ENCODE measurements at places on chromosomes 16 and 17.

- peak overlapping the region; percentile 78 for H3K4me3 ChIP-seq
- peaks cover 22% of the 10 kb centered on the region for H3K4me1 ChIP-seq
- peak overlapping the region; percentile 84 for H3K27ac ChIP-seq
Observed at GRCh38 chr17:16215965-16216316, 607 bp upstream of the NCOR1 start.

DNA sequence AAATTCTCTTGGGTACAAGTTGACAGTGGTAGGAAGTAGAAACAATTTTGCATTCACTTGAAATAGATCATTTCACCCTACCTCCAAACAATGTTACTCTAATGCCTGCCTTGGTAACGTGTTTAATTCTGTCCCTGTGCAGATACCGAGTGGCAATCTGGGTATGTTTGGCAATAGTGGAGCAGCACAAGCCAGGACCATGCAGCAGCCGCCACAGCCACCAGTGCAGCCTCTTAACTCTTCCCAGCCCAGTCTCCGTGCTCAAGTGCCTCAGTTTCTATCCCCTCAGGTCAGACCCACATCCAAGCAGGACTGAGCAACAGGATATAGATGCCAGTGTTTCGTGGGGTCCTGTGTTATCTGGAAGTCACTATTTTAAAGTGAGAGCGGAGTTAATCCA lies 49.3 kb downstream of the TMC6 start:
- no peak overlapping the region for H3K27ac ChIP-seq
- no peak overlapping the region for H3K4me3 ChIP-seq
- H3K36me3 ChIP-seq, result peaks cover 9% of the 10 kb centered on the region
- H3K4me1 ChIP-seq, result no peaks in the 10 kb centered on the region
- no peaks in the 10 kb centered on the region for H3K27me3 ChIP-seq

DNA sequence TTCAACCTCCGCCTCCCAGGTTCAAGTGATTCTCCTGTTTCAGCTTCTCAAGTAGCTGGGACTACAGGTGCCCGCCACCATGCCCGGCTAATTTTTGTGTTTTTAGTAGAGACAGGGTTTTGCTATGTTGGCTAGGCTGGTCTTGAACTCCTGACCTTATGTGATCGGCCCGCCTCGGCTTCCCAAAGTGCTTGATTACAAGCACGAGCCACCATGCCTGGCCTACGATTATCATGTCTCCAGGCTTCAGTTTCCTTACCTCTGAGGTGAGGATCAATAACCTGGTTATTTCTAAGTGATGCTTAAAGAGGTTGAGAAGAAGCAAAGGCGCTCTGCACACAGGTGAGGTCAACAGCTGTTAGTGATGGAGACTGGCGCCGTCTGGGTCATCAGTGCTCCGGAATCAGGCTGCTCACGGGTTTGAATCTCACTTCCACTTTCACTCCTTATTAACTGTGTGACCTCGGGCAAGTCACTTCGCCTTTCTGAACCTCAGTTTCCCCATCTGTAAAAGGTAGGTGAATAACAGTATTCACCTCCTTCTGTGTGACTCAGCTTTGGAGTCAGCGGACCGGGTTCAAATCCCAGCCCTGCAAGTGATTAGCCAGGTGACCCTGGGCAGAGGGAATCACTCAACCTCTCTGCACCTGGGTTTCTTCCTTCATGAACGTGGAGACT lies 745 bp upstream of the ABCC1 start:
- peak overlapping the region; percentile 19 for H3K4me3 ChIP-seq
- H3K36me3 ChIP-seq, result no peaks in the 10 kb centered on the region
- peak overlapping the region; percentile 74 for H3K27ac ChIP-seq
- DNase-seq, result no peak
- H3K27me3 ChIP-seq, result no peaks in the 10 kb centered on the region

GRCh38 chr16:46914556-46915201 lies 30.5 kb downstream of the GPT2 start:
- DNase-seq, result no peak
- no peak overlapping the region for H3K27ac ChIP-seq
- no peaks in the 10 kb centered on the region for H3K27me3 ChIP-seq
- H3K4me3 ChIP-seq, result no peak overlapping the region
- no peaks in the 10 kb centered on the region for H3K4me1 ChIP-seq
- no peaks in the 10 kb centered on the region for H3K36me3 ChIP-seq

DNA sequence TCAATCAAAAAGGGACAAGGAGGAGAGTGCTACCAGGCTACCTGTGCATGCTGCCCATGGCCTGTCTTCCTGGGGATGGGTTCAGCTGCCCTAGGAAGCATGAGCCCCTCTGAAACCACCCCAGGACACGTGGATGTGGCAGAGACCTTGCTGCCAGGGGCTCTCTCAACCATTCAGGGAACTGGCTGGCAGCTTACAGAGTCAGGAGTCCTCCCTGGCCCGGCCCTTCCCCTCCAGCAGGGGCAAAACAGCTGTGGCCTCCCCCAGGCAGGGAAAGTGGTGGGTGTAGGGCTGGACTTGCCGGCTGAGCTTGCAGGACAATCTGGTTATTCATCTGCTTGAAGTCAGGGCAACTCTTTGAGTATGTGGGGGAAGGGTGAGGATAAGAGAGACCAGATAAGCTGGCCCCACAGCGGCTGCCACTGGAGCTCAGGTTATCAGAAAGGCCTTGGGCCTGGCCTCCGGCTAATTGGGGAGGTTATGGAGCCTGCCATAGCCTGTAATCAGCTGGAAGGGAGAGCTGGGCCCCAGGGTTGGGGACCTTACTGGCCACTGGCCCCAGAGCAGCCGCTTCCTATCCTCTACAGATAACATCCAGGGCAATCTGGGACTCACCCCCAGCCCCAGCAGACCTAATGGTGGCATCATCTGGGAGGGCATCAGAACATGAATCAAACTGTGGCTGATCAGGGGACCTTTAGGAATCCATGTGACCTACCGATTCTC lies 5.6 kb upstream of the TBX2 start:
- no peak for DNase-seq
- peaks cover 46% of the 10 kb centered on the region for H3K27me3 ChIP-seq
- H3K36me3 ChIP-seq, result no peaks in the 10 kb centered on the region
- H3K4me3 ChIP-seq, result no peak overlapping the region
- no peak overlapping the region for H3K27ac ChIP-seq

GRCh38 chr16:66286527-66286926 lies 80.0 kb upstream of the CDH5 start:
- H3K4me1 ChIP-seq, result no peaks in the 10 kb centered on the region
- no peaks in the 10 kb centered on the region for H3K36me3 ChIP-seq
- DNase-seq, result no peak
- no peak overlapping the region for H3K27ac ChIP-seq
- peaks cover 2% of the 10 kb centered on the region for H3K27me3 ChIP-seq

GRCh38 chr16:79303959-79304387 lies 296.6 kb downstream of the MAF start:
- no peak for DNase-seq
- H3K36me3 ChIP-seq, result no peaks in the 10 kb centered on the region
- no peaks in the 10 kb centered on the region for H3K27me3 ChIP-seq
- H3K4me3 ChIP-seq, result no peak overlapping the region
